ENCODE measurements at places on chromosomes 6 and 20.

DNA sequence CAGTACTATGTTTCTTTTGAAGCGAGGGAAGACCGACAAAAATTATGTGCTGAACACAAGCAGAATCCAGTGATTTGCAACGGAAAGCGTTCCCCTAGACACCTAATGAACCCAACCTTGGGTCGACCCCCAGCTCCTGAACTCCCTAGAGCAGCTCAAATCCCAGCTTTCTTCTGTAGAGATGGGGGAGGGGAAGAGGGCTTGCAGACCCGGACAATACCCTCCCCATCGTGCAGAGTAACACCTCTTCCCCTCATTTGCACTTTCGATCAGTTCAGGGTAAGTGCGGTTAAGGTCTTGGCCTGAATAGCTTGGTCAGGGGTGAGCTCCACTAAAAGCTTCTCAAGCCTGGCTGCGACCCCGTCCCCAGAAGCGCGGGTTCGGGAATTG lies 404 bp downstream of the CEP162 start:
- no peak for DNase-seq

- DNase-seq = no peak
Measured at GRCh38 chr6:84768442-84769174, 4.2 kb upstream of the TBX18 start.

- no peak for DNase-seq
Measured at GRCh38 chr6:156954191-156954590, 177.0 kb downstream of the ARID1B start.

- no peak for DNase-seq
Measured at GRCh38 chr6:50922579-50923525, 104.2 kb downstream of the TFAP2B start.

DNA sequence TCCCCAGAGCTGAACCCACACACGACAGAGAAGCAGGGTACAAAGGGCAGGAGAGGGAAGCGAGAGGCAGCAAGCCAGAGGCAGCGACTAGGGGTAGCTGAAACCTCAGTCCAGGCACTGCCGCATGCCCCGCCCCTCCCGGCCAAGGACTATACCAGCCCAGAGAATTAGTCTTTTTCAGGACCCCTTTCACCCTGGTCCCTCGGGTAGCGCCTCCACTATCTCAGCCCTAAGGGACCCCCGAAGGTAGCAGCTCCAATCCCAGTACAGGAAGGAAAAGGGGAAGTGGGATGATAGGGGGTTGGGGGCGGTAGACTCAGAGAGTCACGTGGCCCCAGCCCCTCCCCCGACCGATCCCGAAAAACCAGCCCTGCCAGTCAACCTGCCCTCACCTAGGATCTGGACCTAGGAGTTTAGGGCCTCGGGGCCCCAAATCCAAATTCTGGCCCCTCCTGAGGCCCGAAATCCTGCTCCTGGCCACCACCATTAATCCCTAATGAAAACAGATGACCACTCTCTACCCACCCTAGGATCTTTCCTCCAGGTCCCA lies 1.3 kb downstream of the RGL2 start:
- no peak for DNase-seq

GRCh38 chr20:4632876-4633275 lies 88.8 kb upstream of the PRND start:
- no peak for DNase-seq

DNA sequence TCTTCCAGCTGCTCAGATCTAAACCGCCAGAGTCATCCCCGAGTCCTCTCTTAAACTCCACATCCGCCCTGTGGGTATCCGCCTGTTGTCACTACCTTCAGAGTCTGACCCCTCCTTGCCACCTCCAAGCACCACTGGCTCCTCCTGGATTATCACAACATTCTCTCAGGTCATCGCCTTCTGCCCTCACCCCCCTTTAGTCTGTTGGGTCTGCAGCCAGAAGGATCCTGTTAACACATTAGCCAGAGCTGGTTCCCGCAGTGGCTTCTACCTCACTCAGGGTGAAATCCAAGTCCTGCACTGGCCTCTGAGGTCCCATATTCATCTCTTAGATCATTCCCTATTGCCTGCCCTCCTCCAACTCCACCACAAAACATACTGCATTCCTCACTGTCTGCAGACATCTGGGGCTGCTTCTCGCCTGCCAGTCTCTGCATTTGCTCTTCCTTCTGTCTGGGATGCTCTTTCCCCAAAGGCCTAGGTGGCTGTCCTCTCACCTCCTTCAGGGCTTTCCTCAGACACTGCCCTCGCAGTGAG lies 34.1 kb downstream of the TNXB start:
- DNase-seq = no peak

DNA sequence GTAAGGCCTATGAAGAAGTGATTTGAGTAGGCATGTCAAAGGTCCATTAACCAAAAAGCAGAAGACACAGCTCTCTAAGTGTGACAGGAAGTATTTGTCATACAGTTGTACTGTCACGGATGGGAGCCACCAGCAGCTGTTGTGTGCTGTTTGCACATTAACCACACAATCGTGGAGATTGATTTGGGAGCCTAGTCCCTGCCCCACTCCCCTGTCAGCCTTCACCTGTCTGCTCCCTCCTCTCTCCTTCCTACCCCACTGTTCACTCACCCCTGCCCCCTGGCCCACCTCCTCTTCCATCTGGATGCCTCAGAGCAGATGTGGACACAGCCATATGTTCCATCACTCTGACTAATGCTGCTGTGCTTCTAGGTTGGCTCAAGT lies 124.7 kb upstream of the SPACA1 start:
- no peak for DNase-seq

GRCh38 chr6:158643836-158644230 lies 710 bp downstream of the DYNLT1 start:
- DNase-seq = no peak

DNA sequence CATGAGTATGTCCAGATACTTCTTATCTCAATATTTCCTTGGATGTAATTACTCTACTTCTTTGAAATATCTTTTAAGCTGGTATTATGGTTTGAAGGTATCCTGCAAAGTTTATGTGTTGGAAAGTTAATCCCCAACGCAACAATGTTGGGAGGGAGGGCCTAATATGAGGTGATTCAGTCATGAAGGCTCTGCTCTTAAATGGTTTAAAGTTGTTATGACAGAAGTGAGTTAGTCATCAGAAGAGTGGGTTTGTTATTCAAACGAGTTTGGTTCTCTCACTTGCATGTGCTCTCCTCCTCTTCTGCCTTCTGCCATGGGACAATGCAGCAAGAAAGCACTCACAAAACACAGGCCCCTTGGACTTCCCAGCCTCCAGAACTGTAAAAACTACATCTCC lies 176.3 kb downstream of the KCNQ5 start:
- DNase-seq = no peak

DNA sequence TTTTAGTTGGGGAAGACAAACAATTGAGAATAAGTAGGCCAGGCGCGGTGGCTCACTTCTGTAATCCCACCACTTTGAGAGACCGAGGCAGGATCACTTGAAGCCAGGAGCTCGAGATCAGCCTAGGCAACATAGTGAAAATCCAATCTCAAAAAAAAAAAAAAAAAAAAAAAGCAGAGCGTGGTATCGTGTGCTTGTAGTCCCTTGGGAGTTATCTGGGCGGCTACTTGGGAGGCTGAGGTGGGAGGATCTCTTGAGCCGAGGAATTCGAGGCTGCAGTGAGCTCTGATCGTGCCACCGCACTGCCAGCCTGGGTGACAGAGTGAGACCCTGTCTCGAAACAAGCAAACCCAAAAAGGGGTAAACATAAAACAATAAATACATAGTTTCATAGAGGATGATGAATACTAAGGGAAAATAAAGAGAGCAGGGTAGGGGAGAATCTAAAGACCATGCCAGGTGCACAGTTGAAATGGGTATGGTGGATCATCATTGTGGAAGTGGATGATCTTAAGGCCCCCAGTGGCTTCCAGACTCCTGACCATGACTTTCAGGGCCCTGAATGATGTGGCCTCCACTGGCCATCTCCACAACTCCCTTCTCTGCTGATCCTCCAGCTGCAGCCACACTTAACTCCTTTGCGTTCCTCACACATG lies 947 bp downstream of the POFUT1 start:
- DNase-seq = no peak

GRCh38 chr6:125618629-125619028 lies 130.8 kb upstream of the HEY2 start:
- DNase-seq = no peak

GRCh38 chr6:37705239-37706051 lies 7.8 kb upstream of the MDGA1 start:
- DNase-seq = peak; percentile 88

DNA sequence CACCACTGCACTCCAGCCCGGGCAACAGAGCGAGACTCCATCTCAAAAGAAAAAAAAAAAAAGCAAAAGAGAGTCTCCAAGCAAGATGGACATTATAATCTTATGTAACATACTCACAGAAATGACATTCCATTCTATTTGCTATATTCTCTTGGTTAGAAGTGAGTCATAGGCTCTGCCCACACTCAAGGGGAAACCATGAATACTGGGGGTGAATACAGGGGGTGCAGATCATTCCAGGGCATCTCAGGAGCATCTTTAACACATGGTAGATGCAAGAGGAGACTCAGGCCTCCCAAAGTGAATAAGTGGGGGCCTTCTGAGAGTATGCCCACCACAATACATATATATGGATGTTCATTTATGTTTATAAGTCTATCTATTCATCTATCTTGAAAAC lies 18.3 kb upstream of the RANBP9 start:
- no peak for DNase-seq

DNA sequence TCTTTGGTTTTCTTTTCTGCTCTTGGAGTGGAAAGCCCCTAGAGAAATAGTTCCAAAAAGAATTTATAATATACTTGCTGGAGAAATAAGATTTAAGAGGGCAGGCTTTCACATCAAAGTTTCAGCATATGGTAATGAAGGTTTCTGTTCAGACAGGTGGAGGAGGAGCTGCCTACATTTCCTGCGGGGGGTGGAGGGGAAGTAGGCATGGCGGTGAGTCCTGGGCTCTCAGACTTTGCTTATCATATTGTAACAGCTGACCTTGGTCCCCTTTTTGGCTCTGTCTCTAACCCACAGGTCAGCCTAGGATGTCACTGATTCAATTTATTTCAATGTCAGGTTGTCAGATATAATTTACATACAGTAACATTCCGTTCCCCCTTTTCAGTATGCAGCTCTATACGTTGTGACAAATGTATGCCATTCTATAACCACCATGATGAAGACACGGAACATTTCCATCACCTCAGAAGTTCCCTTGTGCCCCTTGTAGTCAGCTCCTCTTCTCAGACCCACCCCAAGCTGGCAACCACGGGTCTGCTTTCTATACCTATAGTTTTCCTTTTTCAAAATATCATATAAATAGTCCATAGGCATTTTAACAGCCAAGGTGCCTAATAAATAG lies 77.6 kb upstream of the GGTLC1 start:
- no peak for DNase-seq

DNA sequence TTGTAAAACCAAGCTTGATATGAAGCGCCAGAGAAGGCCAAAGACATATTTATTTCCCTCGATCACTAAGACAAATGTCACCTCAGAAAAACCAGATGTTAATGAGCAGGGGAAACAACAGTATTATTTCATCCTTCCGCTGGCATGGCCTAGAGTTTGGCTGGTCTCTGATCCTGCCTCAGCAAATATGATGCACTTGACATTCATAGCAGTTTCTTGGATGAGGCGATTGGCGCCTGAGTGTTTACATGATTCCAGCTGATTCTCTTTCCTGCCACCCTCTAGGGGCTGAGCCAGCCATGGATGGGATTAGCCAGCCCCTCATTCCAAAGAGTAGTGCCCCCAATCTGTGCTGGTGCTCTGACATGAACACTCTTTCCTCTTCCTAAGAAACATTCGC lies 67.9 kb downstream of the STMND1 start:
- DNase-seq = no peak

DNA sequence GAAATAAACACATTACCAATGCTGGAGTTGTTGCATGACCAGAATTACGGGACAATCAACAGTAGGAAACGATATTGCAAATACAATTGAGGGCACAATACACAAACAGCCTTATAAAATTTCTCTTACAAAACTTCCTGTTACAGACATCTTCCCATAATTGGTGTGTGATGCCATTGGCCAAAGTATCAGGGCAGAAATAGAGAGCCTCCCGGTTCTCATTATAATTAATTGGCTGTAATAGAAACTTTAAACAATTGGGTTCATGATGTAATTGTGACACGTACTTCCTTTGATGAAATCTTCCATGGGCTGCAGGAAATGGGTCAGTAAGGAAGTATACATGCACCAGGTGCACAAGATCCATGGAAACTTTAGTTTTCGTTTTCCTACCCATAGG lies 40.3 kb upstream of the RALGAPA2 start:
- DNase-seq = no peak

GRCh38 chr20:4195499-4195898 lies 180.1 kb upstream of the RNF24 start:
- no peak for DNase-seq

DNA sequence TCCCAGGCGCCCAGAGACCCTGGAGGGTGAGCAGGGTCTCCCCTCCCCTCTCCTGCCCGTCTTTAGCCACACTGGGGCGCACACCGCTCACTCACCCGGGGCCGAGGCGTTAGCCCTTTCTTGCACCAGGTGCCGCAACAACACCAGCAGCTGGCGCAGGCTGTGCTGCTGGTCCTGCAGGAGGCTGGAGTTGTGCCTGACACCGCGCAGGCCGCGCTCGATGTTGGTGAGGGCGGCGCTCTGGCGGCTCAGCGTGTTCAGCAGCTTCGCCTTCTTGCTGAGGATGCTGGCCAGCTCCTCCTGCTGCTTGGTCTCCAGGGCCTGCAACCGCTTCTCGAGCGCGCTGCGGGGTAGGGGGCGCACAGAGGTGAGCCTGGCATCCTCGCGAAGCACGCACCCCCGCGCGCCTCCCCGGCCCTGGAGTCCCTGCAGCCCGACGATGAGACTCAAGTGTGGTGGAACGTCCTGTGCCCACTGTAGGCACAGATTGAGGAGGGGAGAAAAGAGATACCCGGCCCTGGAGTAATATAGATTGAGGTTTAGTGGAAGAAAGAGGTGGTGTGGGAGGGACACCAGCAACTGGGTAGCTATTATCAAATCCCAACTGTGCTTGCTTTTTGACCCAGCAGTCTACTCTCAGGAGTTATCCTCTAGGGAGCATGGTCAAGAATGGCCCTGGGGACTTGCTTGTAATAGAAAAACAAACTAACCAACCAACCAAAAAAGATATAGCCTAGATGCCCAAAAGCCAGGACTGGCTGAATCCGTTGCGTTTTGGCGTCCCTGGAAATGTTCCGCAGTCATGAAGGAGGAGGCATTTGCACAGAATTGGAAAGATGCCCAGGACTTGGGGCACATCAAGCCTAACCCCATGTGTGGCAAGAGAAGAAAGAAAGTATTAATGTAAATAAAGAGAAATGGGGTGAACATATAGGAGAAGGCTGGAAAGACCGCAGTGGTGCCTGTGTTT lies 30.9 kb downstream of the ANGPT4 start:
- peak; percentile 60 for DNase-seq

- DNase-seq = no peak
Measured at GRCh38 chr6:17842014-17842776, 135.5 kb upstream of the NUP153 start.

GRCh38 chr6:122930252-122931180 lies 65.5 kb upstream of the CLVS2 start:
- no peak for DNase-seq

GRCh38 chr6:130148181-130148580 lies 74.6 kb downstream of the SAMD3 start:
- no peak for DNase-seq

- DNase-seq = no peak
Measured at GRCh38 chr20:62117658-62118057, 4.6 kb upstream of the LSM14B start.

Data from DMS 273 treated with DMSO at 0.1 percent for 48 hours (cell line).